ENCODE measurements at places on chromosomes 4 and X. TPM values are rescaled to one million over a fixed set of nuclear protein-coding genes. Genes with fewer than 3 reads are reported as not detected.
A peak's percentile ranks its signal among the peaks of the same experiment; 100 is the strongest.

DNA sequence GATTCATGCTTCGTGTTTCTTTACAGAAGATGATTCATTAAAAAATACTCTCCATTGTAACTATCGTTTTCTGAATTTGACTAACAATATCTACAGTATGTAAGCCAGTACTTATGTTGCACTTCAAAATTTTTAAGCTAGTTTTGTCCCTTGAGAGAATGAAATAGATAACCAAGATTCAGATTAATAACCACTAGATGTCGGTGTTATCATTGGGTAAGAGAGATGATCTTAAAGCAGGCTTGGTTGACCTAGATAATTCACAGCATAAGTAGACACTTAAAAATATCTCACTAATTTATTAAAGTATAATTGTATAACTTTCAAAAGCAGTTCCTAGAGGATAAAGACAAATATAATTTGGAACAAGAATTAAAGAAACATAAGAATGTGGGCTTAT is 430.9 kb downstream of the C4orf33 start:
- no peak for DNase-seq

DNA sequence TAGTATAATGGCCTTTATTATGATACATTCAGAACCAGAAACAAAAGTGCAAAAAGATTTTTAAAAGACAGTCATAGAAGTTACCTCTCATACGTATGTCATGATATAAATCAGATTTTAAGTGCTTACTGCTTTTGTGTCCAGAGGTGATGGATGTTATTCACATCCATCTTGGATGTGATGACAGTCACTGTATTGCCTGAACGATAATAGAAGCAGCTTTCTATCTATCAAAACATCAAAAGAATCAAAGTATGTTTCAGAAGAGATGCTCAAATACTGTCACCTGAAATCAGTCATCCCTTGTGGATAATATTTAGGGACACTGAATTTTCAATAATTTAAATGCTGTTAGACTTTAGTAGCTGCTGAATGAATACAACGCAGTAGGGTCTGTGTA is 26.8 kb upstream of the IL21 start:
- DNase-seq: no peak

DNA sequence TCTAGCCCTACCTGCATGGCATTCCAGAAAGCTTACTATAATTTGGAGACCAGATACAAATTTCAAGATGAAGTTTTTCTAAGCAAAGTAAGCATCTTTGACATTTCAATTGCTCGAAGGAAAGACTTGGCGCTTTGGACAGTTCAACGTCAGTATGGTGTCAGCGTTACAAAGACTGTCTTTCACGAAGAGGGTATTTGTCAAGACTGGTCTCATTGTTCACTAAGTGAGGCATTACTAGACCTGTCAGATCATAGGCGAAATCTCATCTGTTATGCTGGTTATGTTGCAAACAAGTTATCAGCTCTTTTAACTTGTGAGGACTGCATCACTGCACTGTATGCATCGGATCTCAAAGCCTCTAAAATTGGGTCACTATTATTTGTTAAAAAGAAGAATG is 17.6 kb downstream of the THAP9 start:
- no peak for DNase-seq

- peak; percentile 12 for DNase-seq
Measured at GRCh38 chr4:4541040-4541631, 712 bp downstream of the STX18 start.

DNA sequence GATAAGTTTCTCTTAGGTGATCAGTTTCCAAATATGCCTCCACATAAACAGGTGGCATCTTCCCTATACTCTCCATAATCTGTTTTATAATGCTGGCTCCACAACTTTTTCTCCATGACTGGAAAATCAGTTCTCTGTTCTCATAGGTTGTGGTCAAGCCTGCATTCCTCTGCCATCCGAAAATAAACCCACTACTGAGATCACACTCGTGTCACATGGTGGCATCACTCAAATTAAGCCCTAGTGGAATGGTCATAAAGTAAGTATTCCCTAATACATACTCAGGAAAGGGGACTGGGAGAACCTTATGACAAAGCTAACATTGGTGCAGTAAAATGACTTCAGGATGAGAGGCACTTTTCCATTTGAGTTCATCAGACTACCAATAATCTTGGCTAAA is 37.6 kb downstream of the MAGED4B start:
- no peak for DNase-seq

GRCh38 chrX:131675596-131676194 is 131.8 kb downstream of the OR13H1 start:
- no peak for DNase-seq

GRCh38 chr4:186685767-186686183 is 37.9 kb downstream of the FAT1 start:
- no peak for DNase-seq

- no peak for DNase-seq
Measured at GRCh38 chr4:16212138-16212782, 14.0 kb downstream of the TAPT1 start.

- no peak for DNase-seq
Measured at GRCh38 chr4:154625971-154626370, 13.5 kb upstream of the FGG start.

- DNase-seq: no peak
Measured at GRCh38 chrX:56228914-56229313, 3.2 kb upstream of the KLF8 start.

DNA sequence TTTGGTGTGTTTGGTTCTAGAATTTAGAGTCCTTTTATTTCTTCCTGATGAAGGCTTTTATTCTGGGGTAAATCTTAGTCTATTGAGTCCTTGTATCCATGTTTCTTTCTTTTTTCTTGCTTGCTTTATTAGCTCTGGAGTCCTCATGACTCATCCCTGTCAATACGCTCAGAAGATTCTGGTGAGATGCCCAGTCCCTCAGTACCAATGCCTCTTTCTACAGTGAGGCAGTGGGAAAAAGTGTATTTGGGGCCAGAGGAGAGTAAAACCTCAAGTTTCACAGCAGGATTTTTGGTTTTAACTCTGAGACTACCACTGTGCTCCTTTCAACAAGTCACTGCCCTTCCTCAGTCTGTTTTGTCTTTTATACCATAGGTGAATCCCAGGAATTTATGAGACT is 368.0 kb downstream of the GBA3 start:
- DNase-seq: no peak

GRCh38 chr4:141560056-141560455 is 76.3 kb upstream of the IL15 start:
- no peak for DNase-seq

DNA sequence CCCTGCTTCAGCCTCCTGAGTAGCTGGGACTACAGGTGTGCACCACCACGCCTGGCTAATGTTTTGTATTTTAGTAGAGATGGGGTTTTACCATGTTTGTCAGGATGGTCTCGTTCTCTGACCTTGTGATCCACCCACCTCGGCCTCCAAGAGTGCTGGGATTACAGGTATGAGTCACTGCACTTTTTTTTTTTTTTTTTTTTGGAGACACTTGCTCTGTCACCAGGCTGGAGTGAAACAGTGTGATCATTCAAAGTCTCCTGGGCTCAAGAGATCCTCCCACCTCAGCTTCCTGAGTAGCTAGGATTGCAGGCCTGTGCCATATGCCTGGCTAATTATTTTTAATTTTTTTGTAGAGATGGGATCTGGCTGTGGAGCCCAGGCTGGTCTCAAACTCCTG is 338.8 kb downstream of the PPP3CA start:
- no peak for DNase-seq

GRCh38 chrX:44058339-44058738 is 85.1 kb upstream of the NDP start:
- DNase-seq: no peak

DNA sequence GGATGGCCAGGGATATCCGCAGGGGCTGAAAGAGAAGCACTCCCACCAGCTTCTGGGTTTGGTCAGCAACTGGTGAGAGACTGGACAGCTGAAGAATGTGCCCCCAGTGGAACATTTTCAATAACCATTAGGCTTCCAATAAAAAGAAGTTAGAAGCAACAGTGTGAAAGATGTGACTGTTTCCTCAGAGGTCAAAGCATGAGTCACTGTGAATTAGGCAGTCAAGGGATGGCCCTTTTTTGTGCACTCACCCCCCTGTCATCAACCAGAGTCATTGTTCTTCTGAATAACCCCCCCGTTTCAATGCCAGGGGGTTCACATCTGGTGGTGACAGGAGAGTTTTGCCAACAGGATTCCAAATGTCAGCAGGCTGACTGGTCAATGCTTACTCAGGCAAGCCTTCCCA is 74.6 kb upstream of the SH3RF1 start:
- DNase-seq: no peak

- DNase-seq: no peak
Measured at GRCh38 chr4:183558873-183559272, 54.0 kb downstream of the ING2 start.

DNA sequence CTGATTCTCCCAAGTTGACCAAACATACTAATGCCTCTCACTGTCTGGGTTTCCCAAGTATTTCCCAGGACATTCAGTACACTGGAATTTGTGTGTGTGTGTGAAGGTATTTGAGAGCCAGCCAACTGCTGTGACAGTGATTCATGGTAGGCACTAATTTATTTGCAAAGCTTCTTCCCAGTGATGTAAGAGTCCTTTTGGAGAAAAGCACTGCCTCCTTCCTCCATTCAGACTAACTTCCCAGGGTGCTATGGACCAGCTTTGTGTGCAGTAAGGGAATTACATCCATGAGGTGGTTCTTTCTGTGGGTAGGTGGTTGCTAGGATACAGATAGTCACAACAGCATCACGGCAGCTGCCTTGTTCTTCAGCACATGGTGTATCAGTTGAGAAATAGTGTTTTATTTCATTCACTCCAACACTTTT is 8.7 kb downstream of the EGF start:
- DNase-seq: no peak

- DNase-seq: no peak
Measured at GRCh38 chr4:86367577-86367976, 7.7 kb upstream of the MAPK10 start.

DNA sequence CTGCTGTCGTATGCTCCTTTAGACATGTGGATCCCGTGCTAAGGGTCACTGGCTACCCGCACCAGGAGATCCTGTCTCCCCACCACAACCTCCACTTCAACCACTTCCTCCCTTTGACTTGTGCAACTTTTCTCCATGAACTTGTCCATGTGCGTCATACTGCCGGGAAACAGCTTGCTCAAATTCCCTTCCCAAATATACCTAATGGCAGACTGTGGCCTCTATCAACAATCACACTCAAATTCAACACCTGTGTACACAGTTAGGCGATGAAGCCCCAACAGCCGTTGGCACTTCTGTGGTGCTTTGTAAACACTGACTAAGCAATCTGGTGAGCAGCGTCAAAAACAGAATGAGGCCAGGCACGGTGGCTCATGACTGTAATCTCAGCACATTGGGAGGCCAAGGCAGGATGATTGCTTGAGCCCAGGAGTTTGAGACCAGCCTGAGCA is 49.5 kb downstream of the CD99L2 start:
- DNase-seq: no peak

DNA sequence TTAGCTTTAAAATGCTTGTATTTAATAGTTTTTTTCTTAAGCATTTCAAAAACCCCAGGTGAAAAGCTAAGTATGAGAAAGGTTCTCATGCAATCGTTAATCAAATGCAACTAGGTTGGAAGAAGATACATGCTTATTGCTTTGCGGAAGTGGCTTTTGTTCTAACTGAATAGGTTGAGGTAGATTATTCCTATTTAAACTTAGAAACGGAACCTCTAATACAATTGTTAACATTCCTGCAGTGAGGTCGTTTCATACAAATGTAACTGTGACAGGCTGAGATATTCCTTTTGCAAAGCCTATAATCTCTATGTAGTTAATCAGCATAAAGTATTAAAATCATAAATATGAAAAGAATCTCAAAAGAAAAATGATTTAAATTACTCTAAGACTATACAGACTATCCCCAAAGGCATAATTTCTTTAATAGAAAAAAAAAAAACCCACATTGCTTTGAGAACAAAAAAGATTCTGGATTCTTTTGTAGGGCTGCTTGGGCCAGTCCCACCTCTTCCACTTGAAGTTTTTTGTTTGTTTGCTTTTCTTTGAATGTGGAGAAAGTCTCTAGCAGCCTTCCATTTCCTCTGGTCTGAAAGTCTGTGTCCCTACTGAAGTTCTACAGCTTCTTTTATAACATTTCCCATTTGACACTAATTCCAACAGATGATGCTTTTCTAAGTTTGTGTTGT is 25.6 kb upstream of the SORBS2 start:
- no peak for DNase-seq

- DNase-seq: no peak
Measured at GRCh38 chr4:80360084-80360483, 24.6 kb downstream of the CFAP299 start.

GRCh38 chrX:2498781-2499302 is 1.9 kb downstream of the DHRSX start:
- peak; percentile 48 for DNase-seq

GRCh38 chrX:126165721-126166461 is at the start of gene DCAF12L2:
DCAF12L2 (minus strand) TSS chrX:126166289; CDS start chrX:126165924, 365 bp downstream.
- DNase-seq: peak; percentile 3

DNA sequence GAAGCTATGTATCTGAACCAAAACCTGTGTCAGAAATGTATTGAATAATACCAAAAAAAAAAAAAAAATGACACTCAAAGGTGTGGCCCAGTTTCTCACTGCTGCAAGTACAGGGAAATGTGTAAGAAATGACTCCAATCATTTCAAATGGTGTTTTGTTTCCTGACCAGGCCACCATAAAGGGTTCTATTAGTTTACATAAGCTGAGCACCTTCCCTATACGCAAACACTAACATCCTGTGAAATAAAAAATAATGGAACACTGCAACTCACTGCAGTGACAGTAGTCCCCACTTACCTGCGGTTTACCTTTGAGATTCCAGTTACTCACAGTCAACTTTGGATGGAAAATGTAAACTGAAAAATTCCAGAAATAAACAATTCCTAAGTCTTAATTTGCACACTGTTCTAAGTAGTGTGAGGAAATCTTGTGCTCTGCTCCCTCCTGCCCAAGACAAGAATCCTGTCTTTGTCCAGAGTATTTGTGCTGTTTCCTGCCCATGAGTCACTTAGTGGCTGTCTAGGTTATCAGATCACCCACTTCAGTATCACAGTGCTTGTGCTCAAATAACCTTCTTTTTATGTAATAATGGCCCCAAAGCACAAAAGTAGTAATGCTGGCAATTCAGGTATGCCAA is 265.3 kb downstream of the RCHY1 start:
- DNase-seq: no peak

TMSB15B gene
- polyA plus RNA-seq: 25.5 TPM

DCX gene
- polyA plus RNA-seq: 0.27 TPM

FAM9B gene
- polyA plus RNA-seq: not detected

HTR2C gene
- 0.48 TPM for polyA plus RNA-seq

HTN3 gene
- polyA plus RNA-seq: not detected

GABRE gene
- 12.1 TPM for polyA plus RNA-seq

BGN gene
- polyA plus RNA-seq: 164 TPM

GPC4 gene
- 59.1 TPM for polyA plus RNA-seq

RAB33B gene
- 9.6 TPM for polyA plus RNA-seq

PPP1R2C gene
- not detected for polyA plus RNA-seq

RCHY1 gene
- 44.0 TPM for polyA plus RNA-seq

All from right lung (tissue), 10 donors.